Gastrocnemius medialis (tissue), 4 donors: ENCODE measurements at places on chromosomes 12 and 14.

DNA sequence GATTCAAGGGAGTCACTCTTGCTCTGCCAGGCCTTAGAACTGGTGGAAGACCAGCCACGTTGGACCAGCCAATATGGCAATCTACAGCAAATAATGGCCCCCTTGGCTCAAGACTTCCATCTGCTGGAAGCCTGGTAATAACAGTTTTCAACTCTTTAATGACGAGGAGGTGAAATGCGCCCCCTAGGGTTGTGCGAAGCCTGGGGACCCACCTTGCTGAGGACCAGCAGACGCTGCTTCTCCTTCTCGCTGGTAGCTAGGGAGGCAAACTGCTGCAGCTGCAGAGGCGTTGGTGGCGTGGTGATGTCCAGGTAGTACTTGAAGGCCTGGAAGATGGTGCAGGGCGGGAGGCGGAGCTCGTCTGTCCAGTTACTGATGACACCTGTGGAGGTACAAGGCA is 41.5 kb upstream of the FBXO21 start:
- no peak for DNase-seq
- no peaks in the 10 kb centered on the region for H3K27me3 ChIP-seq
- H3K4me1 ChIP-seq = no peaks in the 10 kb centered on the region
- H3K27ac ChIP-seq = no peak overlapping the region

DNA sequence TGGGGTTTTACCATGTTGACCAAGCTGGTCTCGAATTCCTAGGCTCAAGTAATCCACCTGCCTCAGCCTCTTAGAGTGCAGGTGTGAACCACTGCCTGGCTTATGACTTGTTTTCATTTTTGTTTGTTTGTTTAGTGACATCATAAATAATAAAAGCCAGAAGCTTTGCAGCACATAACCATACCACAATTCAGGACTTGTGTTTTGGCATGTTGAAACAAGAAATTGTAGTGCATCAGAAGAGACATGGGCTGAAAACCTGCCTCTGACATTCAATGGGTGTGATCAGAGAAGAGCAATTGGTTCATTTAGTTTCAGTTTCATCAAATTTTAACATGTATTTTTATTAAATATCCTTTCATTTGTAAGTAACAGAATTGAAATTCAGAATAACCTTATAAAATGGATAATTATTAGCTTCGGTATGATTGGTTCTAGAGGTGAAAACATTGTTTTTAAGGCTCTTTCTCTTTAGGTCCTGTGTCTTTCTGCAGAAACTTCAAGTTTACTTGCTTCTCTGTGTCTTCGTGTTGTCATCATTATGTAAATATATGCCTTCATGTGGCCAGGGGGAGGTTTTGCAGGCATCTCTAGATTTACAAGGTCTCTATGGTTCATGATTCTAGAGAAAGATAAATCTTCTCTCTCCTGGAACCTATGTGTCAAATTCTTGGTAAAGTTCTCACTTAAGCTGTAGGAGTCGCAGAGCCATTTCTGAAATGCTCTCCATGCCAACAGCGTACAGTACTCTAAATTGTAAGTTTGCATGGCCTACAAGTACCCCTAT is 312.0 kb downstream of the KCNC2 start:
- no peaks in the 10 kb centered on the region for H3K4me1 ChIP-seq
- no peak overlapping the region for H3K27ac ChIP-seq
- no peak overlapping the region for H3K4me3 ChIP-seq

- DNase-seq = no peak
- no peak overlapping the region for H3K27ac ChIP-seq
- H3K4me3 ChIP-seq = no peak overlapping the region
- H3K27me3 ChIP-seq = no peaks in the 10 kb centered on the region
- H3K36me3 ChIP-seq = no peaks in the 10 kb centered on the region
Measured at GRCh38 chr12:54060174-54060974, 6.7 kb downstream of the HOXC4 start.

DNA sequence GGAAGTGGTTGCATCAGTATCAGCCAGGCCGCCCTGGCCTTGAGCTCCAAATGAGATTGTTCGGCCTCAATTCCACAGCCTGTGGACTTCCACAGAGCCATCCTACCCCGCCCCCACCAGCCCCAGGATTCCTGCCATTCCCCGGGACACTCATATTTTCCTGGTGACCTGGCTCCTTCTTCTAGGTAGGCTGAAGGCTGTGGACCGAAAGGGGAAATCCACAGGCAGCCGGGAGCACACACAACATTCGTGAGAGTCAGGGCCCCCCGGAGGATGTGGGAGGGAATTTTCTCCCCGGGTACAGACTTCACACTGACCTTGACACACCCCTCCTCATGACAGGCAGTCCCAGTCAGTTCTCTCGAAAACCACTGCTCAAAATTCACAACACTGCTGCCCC is 39.9 kb downstream of the RIN3 start:
- no peak for DNase-seq
- no peak overlapping the region for H3K4me3 ChIP-seq
- H3K27me3 ChIP-seq = no peaks in the 10 kb centered on the region
- H3K27ac ChIP-seq = no peak overlapping the region

GRCh38 chr12:51520576-51521325 is 70.3 kb upstream of the SCN8A start:
- H3K36me3 ChIP-seq = no peaks in the 10 kb centered on the region
- DNase-seq = no peak
- no peaks in the 10 kb centered on the region for H3K4me1 ChIP-seq
- no peaks in the 10 kb centered on the region for H3K27me3 ChIP-seq
- H3K27ac ChIP-seq = no peak overlapping the region
- no peak overlapping the region for H3K4me3 ChIP-seq

- peaks cover 7% of the 10 kb centered on the region for H3K36me3 ChIP-seq
- H3K27ac ChIP-seq = peak overlapping the region; percentile 98
- peak; percentile 52 for DNase-seq
- H3K4me3 ChIP-seq = peak overlapping the region; percentile 99
- H3K27me3 ChIP-seq = no peaks in the 10 kb centered on the region
Measured at GRCh38 chr12:56628671-56629458, 1.3 kb downstream of the BAZ2A start.

GRCh38 chr12:96401076-96401871 is 1.0 kb upstream of the CDK17 start:
- no peak for DNase-seq
- H3K4me1 ChIP-seq = peaks cover 25% of the 10 kb centered on the region
- H3K36me3 ChIP-seq = no peaks in the 10 kb centered on the region
- H3K4me3 ChIP-seq = peak overlapping the region; percentile 97
- no peaks in the 10 kb centered on the region for H3K27me3 ChIP-seq
- peak overlapping the region; percentile 98 for H3K27ac ChIP-seq

GRCh38 chr12:32366714-32367113 is 32.6 kb upstream of the FGD4 start:
- DNase-seq = no peak
- no peak overlapping the region for H3K4me3 ChIP-seq
- no peaks in the 10 kb centered on the region for H3K27me3 ChIP-seq
- H3K4me1 ChIP-seq = no peaks in the 10 kb centered on the region
- H3K27ac ChIP-seq = no peak overlapping the region
- no peaks in the 10 kb centered on the region for H3K36me3 ChIP-seq

GRCh38 chr14:73492670-73493069 is 1.9 kb downstream of the RIOX1 start:
- no peak for DNase-seq
- peaks cover 20% of the 10 kb centered on the region for H3K4me1 ChIP-seq
- no peaks in the 10 kb centered on the region for H3K27me3 ChIP-seq
- no peak overlapping the region for H3K4me3 ChIP-seq
- H3K27ac ChIP-seq = no peak overlapping the region
- H3K36me3 ChIP-seq = no peaks in the 10 kb centered on the region

GRCh38 chr12:93006471-93007208 is 77.5 kb upstream of the EEA1 start:
- H3K4me3 ChIP-seq = no peak overlapping the region
- no peaks in the 10 kb centered on the region for H3K27me3 ChIP-seq
- no peaks in the 10 kb centered on the region for H3K36me3 ChIP-seq
- no peak for DNase-seq
- H3K27ac ChIP-seq = no peak overlapping the region

GRCh38 chr14:85958069-85958468 is 428.1 kb downstream of the FLRT2 start:
- DNase-seq = no peak
- no peak overlapping the region for H3K27ac ChIP-seq
- no peaks in the 10 kb centered on the region for H3K27me3 ChIP-seq
- H3K4me3 ChIP-seq = no peak overlapping the region
- no peaks in the 10 kb centered on the region for H3K36me3 ChIP-seq

- H3K4me1 ChIP-seq = no peaks in the 10 kb centered on the region
- no peak overlapping the region for H3K27ac ChIP-seq
- H3K4me3 ChIP-seq = no peak overlapping the region
- H3K27me3 ChIP-seq = no peaks in the 10 kb centered on the region
- no peak for DNase-seq
- H3K36me3 ChIP-seq = no peaks in the 10 kb centered on the region
Measured at GRCh38 chr12:23576372-23576771, 373.1 kb downstream of the SOX5 start.

GRCh38 chr12:92365333-92365732 is 219.7 kb upstream of the BTG1 start:
- H3K27me3 ChIP-seq = no peaks in the 10 kb centered on the region
- DNase-seq = no peak
- H3K4me1 ChIP-seq = peaks cover 17% of the 10 kb centered on the region
- no peak overlapping the region for H3K4me3 ChIP-seq
- no peak overlapping the region for H3K27ac ChIP-seq
- no peaks in the 10 kb centered on the region for H3K36me3 ChIP-seq

DNA sequence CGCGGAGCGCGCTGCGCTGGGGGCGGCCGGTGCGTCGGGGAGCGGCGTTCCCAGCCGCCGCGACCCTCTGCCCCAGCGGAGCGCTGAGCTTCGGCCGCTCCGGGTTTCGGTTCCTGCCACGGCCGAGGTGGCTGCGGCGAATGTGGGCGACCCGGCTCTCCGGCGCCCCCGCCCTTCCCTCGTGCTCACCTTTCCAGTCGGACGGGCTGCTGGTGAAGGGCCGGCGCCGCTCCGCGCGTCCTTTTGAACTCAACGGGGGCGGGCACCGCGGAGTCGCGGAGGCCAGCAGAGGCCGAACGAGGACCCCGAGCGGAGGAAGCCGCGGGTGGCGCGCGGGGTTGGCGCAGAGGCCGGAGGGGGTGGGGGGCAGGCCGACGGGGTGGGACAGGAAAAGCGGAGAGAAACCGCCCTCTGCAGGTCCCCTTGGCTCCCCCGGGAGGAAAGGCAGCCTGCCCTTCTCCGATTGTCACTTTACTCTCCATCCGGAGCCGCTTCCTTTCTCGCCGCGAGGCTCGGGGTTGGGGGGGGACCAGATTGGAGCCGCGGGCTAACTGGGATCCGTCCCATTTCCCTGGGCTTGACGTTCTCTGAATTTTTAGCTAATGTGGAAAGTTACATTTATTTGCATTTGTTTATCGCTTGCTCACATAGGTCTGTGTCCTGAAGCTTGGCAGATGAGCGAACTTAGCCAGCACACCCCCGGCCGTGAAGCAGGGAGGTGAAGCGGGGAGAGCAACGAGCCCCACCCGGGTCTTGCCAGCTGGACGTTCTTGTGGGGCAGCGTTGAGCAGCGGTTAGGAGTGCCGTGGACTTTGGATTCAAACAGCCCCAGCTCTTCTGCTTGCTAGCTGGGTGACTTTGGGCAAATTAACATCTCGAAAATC is at the start of gene SMAGP:
SMAGP (minus strand) TSS at position 349 of the 884 bp plus-strand sequence. CDS start 1,137 bp downstream, outside the sequence.
- DNase-seq = no peak
- H3K27me3 ChIP-seq = peaks cover 30% of the 10 kb centered on the region
- peak within 1 kb of the TSS; percentile 35 for H3K27ac ChIP-seq
- peak within 1 kb of the TSS; percentile 93 for H3K4me3 ChIP-seq
- H3K36me3 ChIP-seq = no peaks in the 10 kb centered on the region
- H3K4me1 ChIP-seq = no peaks in the 10 kb centered on the region

- H3K4me1 ChIP-seq = peaks cover 10% of the 10 kb centered on the region
- H3K36me3 ChIP-seq = no peaks in the 10 kb centered on the region
- H3K27me3 ChIP-seq = no peaks in the 10 kb centered on the region
Measured at GRCh38 chr14:96802963-96803362, 5.8 kb downstream of the VRK1 start.

DNA sequence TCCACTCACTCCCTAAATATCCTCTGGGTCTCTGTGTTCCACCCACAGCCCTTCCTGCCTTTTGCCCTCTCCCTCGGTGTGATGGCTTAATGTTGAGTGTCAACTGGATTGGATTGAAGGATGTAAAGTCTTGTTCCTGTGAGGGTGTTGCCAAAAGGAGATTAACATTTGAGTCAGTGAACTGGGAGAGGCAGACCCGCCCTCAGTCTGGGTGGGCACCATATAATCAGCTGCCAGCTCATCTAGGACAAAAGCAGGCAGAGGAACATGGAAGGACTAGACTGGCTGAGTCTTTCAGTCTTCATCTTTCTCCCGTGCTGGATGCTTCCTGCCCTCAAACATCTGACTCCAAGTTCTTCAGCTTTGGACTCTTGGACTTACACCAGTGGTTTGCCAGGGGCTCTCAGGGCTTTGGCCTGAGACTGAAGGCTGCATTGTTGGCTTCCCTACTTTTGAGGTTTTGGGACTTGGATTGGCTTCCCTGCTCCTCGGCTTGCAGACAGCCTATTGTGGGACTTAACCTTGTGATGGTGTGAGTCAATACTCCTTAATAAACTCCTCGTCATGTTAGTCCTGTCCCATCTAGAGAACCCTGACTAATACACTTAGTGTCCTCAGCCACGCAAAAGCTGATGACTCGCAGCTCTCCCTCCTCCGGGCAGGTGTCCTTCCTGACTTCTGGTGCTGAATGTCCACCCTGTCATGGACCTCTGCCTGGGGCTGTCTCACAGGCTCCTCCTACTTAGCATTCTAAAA is 5.9 kb downstream of the DGLUCY start:
- H3K27me3 ChIP-seq = no peaks in the 10 kb centered on the region
- peak; percentile 83 for DNase-seq
- peak overlapping the region; percentile 97 for H3K27ac ChIP-seq
- peaks cover 69% of the 10 kb centered on the region for H3K4me1 ChIP-seq
- no peak overlapping the region for H3K4me3 ChIP-seq

- H3K4me3 ChIP-seq = no peak overlapping the region
- H3K27me3 ChIP-seq = no peaks in the 10 kb centered on the region
- peaks cover 63% of the 10 kb centered on the region for H3K4me1 ChIP-seq
- peak overlapping the region; percentile 76 for H3K27ac ChIP-seq
Measured at GRCh38 chr12:29547151-29547632, 49.7 kb upstream of the OVCH1 start.

DNA sequence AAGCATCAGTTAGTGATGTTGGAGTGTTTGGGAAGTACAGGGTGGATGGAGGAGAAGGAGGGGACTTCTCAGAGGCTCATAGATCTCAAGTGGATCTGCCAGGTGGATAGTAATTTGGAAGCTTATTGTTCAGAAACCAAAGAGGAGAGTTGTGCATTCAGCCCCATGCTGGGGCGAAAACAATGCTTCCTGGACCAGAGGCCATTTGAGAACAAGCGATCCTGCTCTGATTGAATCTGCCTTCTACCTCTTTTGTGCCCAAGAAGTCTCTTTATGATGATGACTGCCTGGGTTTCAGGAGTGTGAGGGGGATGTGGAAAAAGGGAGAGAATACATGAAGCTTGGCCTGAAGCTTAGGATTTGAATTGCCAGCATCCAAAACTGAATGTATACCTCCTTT is 110.8 kb upstream of the SRRM4 start:
- H3K4me3 ChIP-seq = no peak overlapping the region
- H3K27ac ChIP-seq = no peak overlapping the region
- H3K36me3 ChIP-seq = no peaks in the 10 kb centered on the region
